ENCODE measurements at places on chromosomes 3 and 15.

GRCh38 chr3:112770032-112770626, 76.5 kb downstream of the CD200R1L start:
- no peak for DNase-seq

- DNase-seq, result no peak
Observed at GRCh38 chr15:53840681-53841080, 81.2 kb upstream of the WDR72 start.

DNA sequence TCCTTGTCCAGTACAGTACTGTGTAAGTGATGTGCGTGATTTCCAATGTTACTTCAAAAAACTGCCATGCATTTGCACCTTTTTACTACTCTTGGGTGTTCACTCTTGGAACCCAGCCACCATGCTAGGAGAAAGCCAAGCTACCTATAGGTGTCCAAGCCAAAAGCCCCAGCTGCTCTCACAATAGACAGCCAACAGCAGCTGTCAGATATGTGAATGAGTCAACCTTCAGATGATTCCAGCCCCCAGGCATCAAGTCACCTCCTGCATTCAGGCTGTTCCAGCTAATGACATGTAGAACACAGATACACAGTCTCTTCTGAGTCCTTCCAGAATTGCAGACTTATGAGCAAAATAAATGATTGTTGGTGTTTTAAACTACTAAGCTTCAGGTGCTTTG, 417.7 kb upstream of the TGFBR2 start:
- no peak for DNase-seq

DNA sequence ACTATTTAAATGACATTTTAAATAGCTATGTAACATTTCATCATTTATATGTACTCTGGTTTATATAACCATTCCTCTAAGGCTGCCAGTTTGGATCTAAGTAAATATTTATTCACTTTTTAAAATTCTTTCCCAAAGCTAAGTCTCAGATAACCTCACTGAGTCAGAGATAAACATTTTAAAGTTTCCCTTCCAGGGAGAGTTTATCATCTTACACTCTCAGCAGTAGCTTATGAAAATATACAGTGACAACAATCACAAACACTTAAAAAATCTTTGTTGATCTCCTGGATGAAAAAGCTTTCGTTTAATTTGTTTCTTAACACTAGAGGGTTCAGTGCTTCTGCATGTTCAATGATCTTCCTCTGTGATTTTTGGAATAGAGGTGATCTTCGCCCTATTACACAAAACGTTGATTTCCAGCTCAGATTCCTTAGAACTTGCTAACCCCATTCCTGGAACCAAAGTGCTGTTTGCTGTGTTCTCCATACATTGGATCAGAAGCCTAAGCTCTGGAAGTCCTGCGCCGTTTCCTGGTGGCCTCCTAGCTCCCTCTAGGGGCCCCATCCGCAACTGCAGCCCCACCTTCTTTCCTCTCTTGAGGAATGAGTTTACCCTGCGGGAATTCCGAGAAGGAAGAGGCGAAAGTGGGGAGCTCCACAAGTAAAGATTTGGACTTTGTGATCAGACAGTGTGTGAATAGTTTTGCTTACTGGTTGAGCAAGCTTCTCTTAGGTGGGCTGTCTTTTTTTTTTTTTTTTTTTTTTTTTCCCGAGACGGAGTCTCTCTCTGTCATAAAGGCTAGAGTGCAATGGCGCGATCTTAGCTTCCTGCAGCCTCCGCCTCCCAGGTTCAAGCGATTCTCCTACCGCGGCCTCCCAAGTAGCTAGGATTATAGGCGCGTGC, 29.3 kb upstream of the SACM1L start:
- no peak for DNase-seq

DNA sequence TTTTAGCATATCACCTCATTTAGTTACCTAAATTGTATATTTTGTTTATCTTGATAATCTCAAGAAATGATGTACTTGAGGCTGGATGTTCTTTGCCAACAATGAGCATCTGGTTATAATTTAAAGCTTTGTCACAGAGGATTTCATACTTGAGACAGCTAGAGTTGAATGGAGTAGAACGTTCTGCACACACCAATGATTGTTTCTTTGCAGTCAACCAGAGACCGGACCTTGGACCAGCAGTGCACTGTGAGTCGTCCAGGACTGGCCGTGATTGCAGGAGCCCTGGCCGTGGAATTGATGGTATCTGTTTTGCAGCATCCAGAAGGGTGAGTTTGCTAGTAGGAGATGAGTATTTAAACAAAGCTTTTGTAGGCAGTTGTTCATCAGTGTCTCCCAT, 90.4 kb downstream of the ATG7 start:
- DNase-seq, result peak; percentile 35

- DNase-seq, result peak; percentile 50
Observed at GRCh38 chr3:52498137-52499054, 3.3 kb downstream of the STAB1 start.

GRCh38 chr3:126540342-126540849, 16.4 kb downstream of the CHST13 start:
- peak; percentile 87 for DNase-seq

- DNase-seq, result no peak
Observed at GRCh38 chr15:51403072-51403878, 61.8 kb downstream of the GLDN start.

DNA sequence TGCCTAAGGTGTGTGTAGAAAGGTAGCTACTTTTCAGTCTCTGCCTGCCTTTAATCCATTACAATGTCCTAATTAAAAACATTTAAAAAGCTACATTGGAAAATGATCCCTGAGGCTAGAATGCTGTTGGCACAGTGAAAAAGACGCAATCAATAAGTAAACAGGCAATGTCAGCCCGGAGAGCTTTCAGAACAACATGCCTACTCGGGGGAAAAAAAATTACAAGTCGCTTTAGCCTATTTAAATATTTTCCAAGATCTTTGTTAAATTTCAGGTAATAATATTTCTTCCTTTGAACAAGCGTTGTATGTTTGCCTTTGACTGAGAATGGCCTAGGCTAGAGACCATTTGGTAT, 46.6 kb upstream of the CD47 start:
- no peak for DNase-seq

DNA sequence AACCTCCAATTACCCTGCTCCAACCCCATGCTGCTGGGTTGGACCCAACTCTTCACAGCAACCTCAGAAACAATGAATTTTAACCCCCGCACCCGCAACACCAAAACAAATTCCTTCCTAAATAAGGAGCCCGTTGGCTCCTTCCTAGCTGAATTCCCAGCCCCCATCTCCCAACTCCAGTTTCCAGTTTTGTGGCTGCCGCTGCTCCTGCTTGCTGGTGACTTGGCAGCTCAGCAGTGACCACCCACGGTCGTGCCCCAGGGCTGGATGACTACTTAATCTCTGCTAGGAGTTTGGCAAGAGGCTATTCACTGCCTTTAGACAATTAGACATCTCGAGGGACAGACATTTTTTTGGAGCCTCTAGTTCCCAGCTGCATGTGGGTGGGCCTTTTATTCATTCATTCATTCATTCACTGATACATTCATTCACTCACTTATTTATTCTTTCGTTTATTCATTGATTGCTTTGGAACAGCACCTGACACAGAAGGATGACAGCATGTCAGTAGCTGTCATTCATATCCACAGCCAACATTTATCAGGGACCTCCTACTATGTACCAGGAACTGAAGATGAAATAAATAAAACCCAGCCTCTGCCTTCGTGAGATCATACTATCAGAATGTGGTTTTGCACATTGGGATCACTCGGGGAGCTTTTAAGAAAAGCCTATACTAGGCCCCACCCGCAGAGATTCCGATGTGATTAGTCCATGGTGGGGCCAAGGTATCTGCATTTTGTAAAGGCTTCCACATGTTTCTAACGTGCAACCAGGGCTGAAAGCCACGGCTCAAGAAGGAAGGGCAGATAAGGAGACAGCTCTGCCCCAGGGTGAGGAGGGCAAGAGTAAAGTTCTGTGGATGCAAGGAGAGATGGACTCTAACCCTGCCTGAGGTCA, 256.5 kb downstream of the SHQ1 start:
- DNase-seq, result peak; percentile 90

DNA sequence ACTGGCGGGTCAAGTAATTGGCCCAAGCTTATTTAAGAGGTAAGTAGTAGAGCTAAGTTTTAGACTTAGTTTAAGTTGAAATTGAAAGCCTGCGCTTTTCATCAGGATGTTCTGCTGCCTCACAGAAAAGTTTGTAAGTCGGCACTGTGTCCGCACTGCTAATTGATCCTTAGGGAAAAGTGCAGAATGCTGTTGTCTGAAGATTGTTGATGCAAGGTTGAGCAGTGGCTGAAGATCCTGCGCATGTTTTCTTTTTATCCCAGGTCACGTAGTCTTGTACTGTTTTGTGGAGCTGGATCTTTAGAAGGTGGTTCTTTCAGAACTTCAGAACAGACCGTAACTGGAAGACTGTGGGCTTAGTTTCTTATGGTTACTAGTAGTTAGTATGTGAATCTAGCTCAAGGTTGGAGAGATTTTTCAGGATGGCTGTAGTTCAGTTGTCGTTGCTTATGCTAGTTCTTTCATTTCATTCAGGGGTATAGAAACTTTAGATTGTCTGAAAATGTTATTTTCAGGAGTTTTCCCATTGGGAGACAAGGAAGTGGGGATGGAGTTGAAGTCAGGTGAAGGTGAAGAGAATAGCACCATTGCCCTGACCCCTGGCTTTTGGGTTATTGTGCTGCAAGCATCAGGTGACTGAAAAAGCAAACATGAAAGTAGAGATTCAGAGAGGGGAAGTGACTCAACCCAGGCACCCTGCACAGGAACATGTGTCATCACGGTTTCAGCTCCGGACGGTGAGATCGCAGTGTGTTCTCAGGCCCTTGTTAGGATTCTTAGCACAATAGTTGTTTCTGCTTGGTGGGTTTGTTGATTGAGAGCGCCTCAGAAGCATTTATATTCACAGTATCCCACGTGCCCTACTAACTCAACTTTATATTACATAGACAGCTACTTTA, 32.8 kb downstream of the AKAP13 start:
- DNase-seq, result peak; percentile 60

DNA sequence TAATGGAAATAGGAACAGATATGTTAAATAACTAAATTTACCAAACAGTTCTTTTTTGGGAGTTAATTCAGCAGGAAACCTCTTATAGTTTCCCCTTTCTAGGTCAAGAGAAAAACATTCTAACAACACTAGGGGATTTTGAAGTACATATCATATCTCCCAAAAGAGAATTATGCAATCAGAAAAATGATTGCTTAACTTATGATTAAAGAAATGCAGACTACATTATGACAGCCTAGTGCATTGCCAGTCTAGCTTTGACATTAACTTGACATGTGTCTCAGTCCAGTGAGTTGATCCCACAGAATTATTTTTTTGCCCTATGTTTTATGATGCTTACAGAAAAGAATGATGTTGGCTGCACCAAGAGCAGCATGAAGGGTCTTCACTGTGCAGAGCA, 31.7 kb upstream of the NPHP3 start:
- DNase-seq, result no peak

DNA sequence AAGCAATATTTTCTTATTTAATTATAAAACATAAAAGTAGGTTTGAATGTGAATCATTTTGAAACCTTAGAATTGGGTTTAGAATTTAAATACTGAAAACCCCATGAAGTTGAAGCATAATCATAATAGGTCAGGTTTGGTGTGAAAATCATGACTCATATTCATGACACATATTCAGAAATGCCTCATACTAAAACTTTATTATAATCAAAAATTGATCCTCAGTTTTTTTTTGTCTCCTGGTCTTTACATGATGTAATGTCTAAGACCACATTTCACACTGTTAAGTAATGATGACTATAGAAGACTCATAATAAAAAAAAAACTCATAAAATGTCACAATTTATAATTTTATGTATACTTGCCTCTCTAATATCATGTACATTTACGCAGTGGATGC, 190.4 kb downstream of the FOXP1 start:
- no peak for DNase-seq

DNA sequence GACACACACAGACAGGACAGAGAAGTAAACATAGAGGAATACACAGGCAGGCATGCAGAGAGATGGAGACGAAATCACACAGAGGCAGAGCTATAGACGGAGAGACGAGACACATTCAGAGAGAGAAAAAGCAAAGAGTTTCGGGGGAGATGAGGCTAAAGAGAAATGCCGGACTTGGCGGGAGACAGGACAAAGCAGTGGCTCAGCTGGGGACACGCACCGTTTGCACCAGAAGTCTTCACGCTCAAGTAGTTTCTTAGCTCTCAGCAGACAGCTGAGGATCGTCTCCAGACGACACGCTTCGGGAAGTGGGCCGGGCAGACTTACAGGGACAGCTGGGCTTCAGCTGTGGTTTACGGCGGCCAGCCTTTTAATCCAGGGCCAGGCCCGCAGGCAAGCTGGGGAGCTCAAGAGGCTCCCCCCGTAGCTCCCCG, 56.2 kb upstream of the DLG1 start:
- DNase-seq, result no peak

DNA sequence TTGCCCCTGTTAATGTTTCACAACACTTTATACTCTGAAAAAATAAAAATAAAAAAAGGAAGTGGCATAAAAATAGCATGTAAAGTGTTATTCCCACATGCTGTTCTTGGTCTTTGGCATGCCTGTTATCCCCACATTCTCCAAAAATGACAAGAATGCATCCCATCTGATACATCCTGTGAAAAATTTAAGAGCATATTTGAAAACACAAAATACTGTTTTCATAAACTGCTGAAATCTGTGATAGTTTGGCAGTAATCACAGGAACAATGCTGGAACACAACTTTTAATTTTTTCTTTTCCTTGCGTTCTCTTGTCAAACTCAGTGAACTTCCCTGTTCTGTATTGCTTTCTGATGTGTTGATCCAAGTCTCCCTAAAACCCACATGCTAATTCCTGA, 288.8 kb downstream of the ROBO2 start:
- DNase-seq, result no peak

DNA sequence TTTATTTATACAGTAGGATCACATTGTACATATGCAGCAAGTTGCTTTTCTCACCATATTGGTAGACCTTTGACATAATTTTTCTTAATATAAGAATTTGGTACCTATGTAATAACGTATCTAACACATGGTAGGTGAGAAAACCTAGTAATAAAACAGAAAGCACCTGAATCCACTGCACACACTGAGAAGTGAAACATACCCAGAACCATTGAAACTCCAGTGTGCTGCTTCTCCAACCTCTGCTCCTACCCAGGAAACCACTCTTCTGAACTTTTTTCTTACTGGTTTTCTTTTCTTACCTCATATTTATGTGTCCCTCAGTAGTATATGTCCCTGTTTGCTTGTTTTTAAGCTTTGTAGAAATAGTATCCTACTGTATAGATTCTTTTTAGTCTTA, 293.0 kb downstream of the UBE2E2 start:
- no peak for DNase-seq

- DNase-seq, result no peak
Observed at GRCh38 chr3:171108066-171108465, 81.5 kb upstream of the SLC2A2 start.

- DNase-seq, result no peak
Observed at GRCh38 chr3:129336093-129336706, 57.5 kb downstream of the HMCES start.

DNA sequence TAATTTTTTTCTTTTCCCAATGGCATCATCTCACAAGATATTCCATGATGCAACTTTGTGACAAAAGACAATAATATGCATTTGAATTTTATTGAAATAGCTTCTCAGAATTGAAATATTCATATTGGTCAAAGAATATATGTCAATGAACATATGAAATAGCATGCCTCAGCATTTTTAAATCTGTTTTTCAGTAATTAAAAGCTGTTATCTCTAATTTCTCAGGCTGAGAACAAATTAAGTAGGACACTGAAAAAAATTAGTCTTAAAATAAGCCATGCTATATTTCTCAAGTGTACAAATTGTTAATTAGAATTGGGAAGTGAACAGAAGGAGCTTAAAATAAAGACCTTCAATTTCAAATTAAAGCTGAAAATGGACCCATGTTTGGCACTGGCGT, 570.1 kb downstream of the MFSD1 start:
- no peak for DNase-seq

- DNase-seq, result no peak
Observed at GRCh38 chr3:16944356-16944755, 59.6 kb downstream of the PLCL2 start.

- no peak for DNase-seq
Observed at GRCh38 chr3:160617636-160618035, 52.3 kb upstream of the KPNA4 start.

Measured in GM04504 (cell line).